CD8-positive, alpha-beta memory T cell (primary cell): ENCODE measurements at places on chromosomes 16 and 17. TPM values are rescaled to one million over a fixed set of nuclear protein-coding genes. Genes with fewer than 3 reads are reported as not detected.

DNA sequence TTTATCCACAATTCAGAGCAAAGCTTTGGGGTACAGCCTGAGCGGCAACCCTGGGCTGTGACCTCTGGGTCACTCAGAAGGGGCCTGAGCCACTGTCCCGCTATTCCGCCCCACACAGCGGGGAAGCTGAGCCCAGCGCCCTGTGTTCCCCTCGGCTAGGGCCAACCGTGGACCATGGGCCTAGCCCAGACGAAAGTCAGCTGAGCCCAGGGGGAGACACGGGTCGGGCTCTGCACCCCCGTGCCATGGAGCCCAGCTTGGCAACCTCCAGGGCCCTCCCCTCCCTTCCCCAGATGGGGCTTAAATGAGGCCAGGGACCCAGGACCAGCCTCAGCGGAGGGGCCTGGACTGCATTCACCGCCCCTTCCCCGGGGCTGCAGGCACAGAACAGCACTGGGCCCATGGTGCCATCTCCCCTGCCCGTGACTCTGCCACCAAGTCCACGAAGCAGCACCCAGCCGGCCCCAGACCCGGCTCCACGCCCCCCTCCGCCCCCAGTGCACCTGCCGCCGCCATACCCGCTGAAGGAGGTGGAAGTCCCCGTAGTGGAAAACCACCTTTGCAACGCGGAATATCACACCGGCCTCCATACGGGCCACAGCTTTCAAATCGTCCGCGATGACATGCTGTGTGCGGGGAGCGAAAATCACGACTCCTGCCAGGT, 1.8 kb downstream of the TPSD1 start:
- DNase-seq = no peak

Gene PDIA2
- total RNA-seq = not detected

- DNase-seq = no peak
These were observed 22.5 kb downstream of the HEATR3 start for GRCh38 chr16:50088302-50088701.

- DNase-seq = no peak
These were observed 84.2 kb downstream of the HS3ST2 start for GRCh38 chr16:22898131-22898530.

Gene PDILT
- total RNA-seq = not detected

DNA sequence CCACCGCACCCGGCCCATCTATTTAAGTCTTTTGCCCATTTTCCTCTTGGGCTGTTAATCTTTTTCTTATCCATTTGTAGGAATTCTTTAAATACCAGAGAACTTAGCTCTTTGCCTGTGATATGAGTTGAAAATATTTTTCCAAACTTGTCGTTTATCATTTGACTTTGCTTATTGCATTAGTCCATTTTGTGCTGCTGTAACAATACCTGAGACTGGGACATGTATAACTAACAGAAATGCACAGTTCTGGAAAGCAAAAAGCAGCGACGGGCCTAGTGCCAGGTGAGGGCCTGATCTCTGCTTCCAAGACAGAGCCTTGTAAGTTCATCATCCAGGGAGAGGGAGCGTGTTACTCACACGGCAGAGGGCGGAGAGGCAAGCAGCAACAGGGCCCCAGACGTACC, 25.6 kb upstream of the BHLHA9 start:
- no peak for DNase-seq

DNA sequence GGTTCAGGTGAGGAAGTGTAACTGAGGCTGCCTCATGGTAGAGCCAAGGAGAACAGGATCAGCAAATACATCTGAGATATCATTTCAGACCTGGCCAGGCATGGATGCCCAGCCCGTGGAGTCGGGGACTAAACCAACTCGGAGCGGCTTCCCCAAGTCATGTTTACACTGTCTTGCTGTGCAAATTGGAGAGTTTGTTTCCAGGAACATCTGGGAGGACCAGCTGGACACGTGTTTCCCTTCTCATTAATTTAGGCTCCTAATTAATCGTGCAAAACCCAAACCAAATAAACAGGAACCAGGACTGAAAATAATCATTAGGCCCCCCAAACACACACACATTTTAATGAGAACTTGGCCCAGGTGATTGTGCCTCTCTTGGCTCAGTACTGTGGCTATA, 70.9 kb upstream of the SALL1 start:
- no peak for DNase-seq

Gene KRTAP4-2
- not detected for total RNA-seq

Gene NOTUM
- total RNA-seq = 0.35 TPM

DNA sequence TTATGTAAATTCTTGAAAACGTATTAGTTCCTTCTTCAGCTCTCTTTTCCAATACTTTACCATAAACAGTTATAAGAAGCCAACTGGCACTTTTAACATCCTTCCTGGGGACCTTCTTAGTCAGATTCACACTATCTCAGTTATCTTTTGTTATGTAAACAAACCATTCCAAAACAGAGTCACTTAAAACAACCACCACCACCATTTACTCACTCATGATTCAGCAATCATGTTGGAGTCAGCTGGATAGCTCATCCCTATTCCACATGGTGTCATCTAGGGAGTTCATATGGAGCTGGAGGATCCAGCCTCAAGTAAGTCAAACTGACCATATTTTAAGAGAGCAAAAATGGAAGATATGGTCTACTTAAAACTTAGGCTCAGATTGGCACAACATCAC, 240.3 kb upstream of the IRX3 start:
- no peak for DNase-seq

DNA sequence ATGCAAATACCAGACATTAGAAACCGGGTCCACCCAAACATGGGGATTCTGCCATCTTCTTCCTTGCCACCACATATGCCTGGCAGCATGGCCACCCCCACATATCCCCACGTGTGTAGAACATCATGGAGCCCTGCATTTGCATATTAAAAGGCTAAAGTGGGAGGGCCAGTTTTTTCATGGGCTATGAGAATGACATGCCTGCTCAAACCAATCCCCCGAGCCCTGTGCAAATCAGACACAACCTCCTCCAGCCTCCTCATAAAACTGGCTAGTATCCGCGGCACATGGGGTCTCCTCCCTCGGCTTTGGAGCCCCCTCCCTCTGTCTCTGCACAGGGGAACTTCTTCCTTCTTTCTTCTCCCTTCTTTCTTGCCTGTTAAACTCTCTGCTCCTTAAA, 174.9 kb upstream of the WSCD1 start:
- DNase-seq = no peak

GRCh38 chr16:21262779-21263639, 15.1 kb downstream of the CRYM start:
- DNase-seq = no peak

- DNase-seq = no peak
These were observed 66.7 kb downstream of the GTF3C1 start for GRCh38 chr16:27483088-27483437.

DNA sequence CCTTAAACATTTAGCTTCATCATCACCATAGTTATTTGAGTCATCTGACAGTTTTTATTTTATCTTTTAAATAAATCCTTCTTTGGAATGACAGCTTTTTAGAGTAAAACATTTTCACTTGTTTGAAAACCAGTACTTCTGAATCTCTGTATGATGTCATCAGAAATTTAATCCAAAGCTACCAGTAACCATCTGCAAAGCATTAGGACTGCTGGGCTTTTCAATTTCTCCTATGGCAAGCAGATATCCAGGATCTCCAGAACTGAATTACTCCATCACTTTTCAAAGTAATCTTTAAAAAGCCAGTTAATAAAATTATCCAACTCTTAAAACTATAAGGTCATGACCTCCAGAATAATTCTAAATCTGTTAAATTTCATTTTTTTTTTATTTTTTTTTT, 51.5 kb downstream of the CHCT1 start:
- no peak for DNase-seq

- no peak for DNase-seq
These were observed 144.0 kb upstream of the CIBAR2 start for GRCh38 chr16:85256190-85256739.

Gene IRF8
- 22.0 TPM for total RNA-seq

Gene TBC1D26
- total RNA-seq = 0.26 TPM

GRCh38 chr16:16146380-16147315, 76.6 kb downstream of the ABCC6 start:
- DNase-seq = no peak

Gene KRT23
- not detected for total RNA-seq

Gene OR2C1
- not detected for total RNA-seq
